ENCODE measurements at places on chromosomes 6 and 20.

GRCh38 chr6:142853244-142854180 is 91.5 kb downstream of the HIVEP2 start:
- DNase-seq, result no peak

DNA sequence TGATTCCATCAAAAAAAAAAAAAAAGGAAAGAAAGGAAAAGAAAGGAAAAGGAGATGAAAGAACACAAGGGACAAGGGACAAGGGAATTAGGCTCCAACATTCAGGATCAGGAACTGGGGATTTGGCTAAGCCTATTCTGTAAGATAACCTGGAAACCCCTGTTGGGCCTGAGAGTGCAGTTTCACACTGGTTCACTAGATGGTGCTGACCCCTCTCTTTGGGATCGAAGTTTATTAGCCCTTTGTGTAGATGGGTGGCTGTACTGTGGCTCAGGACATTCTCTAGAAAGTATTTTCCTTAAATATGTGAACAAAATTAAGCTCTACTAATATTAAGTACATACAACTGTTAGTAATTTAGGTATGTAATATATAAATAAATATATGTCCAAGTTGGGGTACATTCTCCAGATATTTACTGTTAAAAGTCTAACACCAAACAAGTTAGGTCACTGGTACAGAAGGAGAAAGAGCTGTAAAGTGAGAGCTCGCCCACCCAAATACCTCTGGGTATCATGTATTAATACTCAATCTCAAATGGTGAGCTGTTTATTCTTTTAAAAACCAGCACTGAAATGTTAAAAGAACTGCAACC is 6.3 kb downstream of the OR2A4 start:
- DNase-seq, result peak; percentile 39

DNA sequence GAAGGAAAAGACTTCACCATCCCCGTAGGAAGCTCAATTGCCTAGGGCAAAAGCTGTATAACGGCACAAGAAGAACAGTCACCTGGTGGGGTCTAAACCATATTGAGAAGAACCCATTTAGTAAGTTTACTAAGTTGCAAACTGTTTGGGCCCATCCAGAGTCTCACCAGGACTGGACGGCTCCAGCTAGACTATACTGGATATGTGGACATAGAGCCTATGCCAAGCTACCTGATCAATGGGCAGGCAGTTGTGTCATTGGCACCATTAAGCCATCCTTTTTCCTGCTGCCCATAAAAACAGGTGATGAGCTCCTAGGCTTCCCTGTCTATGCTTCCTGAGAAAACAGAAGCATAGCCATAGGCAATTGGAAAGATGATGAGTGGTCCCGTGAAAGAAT is 293.9 kb downstream of the RNGTT start:
- DNase-seq, result no peak

DNA sequence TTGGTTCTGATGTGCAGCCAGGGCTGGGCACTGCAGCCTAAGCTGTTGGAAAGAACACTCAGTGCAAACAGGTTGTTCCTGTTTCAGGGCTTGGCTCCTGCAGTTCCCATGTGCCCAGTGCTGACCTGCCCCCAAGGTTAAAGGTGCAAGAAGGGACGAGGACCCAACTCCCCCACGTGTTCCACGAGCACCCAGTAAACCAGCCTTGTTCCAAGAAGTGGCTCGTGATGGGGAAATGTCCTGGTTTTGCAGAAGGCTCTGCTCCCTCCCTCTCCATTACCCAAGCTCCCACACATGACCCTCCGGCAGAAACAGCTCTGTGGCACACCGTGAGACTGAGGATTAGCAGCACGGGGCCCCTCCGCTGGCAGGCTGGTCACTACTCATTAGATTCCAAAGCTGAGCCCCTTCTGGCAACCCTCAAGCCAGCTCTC is 9.4 kb downstream of the ACSS1 start:
- no peak for DNase-seq

GRCh38 chr6:17354700-17355403 is 38.5 kb upstream of the CAP2 start:
- no peak for DNase-seq

DNA sequence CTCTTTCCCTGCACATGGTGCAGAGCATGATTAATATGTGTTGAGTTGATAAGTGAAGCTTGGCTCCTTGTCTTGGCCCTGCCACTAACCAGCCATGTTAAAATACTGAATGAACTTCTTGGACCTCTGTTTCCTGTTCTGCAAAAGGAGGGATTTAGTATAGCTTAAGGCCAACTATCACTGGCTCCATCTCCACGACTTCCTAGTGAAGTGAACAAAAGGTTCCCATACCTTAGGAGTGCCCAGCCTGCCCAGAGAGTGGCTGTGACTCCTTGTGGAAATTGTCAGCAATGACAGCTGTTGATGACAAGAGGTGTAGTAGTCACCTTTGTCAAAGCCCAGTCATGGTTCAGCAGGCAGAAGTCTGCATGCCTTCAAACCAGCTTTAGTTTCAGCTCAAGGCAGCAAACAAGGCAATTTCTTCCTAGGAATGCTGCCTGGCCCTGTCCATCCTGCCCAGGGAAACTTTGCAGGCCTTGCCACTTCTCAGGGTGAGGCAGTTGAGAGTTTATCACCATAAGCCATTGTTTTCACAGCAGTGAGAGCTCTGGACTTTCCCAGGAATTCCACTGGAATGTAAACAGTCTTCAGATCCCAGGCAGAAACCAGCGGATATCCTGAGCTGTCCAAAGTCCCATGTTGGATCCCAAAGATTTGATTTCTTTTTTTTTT is 169.7 kb upstream of the TNFAIP3 start:
- no peak for DNase-seq

DNA sequence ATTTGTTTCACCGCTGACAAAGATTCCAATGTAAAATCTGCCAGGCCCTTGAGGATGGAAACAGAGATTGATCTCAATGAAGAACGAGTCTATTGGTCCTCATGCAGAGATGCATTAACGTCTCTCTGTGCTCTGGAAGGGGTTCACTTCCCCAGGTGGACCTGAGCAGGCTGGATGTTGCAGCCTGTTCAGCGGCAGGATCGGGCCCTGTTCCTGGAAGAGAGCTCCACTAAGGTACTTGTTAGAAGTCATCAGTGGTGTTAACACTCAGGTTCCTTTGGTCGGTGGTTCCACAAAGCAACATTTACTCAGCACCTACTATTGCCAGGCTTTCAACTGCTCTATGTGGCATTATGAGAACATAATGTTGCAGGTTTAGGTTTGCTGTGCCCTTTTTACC is 107.5 kb downstream of the TCP11 start:
- DNase-seq, result no peak

DNA sequence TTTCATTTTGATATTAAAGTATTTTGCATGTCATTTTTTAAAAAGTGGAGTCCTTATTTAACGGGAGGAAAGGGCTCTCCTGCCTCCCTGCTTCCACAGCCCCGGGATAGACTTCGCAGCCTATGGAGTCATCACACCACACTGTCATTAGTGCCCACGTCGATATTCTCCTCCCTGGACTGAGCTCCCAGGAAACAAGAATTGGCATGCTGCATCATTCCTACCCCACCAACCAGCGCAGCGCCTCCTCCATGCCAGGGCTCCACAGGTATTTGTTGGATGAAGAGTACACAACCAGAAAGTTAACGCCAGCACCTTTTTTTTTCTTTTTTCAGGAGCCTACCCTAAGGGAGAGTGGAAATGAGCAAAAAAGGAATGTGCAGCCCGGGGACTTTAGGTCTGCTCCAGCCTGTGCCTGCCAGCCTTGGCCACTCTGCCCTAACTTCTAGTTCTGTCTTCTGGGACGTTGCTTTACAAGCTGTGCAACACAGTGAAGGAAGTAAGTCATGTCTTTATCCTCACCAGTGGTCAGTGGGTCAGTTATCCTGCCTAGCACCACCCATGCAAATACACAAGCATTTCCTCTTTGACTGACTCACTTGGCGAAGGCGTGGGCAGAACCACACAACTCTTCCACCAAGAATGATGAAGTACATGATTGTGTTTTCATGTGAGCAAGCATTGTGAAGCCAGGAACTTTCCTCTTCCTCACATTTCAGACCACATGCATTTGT is 180.7 kb upstream of the UST start:
- DNase-seq, result no peak

DNA sequence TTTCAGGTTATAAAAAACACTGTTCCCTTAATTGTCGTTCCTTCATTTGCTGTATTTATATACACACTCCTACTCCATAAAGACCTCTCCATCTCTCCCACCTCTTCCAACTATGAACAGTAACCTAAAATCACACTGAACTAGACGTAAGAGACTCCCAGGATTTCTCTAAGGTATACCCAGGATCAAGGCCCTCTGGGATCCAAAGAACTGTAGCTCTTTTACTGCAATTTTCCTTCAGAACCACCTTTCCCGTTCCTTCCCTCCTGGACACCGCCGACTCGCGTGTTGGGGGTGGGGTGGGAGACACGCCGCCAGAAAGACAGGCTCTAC is 680 bp downstream of the LATS1 start:
- no peak for DNase-seq

- no peak for DNase-seq
Observed at GRCh38 chr6:38112181-38112580, 292.7 kb downstream of the ZFAND3 start.

DNA sequence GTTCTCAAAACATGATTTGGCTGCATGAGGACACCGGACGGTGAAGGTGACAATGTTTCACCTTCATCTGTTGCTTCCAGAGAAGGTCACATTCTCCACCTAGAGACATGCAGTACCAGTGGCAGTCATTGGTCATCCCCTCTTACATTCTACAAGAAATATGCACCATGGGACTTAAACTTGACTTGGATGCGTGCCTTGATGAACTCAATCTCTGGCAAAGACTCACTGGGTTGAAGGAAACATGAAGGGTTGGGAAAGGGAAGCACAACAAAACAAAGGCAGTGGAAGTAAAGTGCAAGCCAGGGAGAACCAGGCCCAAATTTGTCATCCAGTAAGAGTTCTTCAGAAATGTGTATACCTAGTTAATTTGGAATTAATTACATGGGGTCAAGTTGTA is 39.4 kb upstream of the ARMH2 start:
- no peak for DNase-seq
